ENCODE measurements at places on chromosomes 1 and 21. TPM values are rescaled to one million over a fixed set of nuclear protein-coding genes. Genes with fewer than 3 reads are reported as not detected.

DNA sequence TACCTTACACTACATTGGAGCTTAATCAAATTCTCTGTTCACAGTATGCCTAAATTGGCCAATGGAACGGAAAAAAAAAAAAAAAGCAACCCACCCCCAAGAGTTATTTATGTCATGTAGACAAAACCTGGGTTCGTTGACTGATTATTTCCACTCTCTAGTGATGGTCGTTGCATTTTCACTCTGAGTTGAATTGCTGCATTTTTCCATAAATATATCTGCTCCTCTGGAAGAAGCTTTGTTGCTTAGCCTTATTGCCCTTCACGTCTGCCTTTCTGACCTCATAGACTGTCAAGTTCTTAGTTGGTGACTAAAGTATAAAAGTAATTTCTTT lies 90.2 kb upstream of the RUNX1 start:
- H3K27me3 ChIP-seq: no peaks in the 10 kb centered on the region
- H3K36me3 ChIP-seq: no peaks in the 10 kb centered on the region
- H3K4me3 ChIP-seq: no peak overlapping the region
- H3K4me1 ChIP-seq: peaks cover 10% of the 10 kb centered on the region
- H3K27ac ChIP-seq: no peak overlapping the region
- DNase-seq: no peak

DNA sequence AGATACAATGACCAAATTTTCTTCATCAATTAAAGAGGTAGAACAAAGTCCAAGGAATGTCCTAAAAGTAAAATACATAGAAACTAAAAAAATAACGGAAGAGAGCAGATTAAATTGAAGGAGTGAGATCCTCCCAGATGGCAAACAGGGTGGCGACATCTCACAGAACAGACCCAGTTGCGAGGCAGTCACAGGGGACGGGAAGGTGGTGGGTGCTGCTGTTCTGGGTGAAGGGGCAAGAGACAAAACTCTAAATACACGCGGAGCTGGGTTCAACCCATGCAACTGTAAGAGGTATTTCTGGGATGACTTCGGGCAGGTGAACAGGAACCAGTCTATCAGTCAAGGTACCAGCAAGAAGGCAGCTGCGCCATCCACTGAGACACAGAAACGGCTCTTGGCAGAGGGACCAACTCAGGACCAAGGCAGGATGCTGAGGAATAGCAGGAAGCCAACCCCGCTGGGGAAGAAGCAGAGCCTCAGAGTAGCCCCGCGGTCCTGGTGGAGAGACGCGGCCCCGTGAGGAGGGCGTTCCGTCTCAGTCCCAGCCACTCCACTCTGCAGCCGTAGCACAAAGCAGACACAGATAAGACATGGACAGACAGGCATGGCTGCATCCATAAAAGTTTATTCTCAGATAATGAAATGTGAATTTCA lies 32.2 kb downstream of the WDR4 start:
- peaks cover 46% of the 10 kb centered on the region for H3K36me3 ChIP-seq
- no peaks in the 10 kb centered on the region for H3K27me3 ChIP-seq
- H3K4me3 ChIP-seq: no peak overlapping the region
- no peak for DNase-seq

- no peak overlapping the region for H3K4me3 ChIP-seq
- H3K27ac ChIP-seq: no peak overlapping the region
- H3K4me1 ChIP-seq: no peaks in the 10 kb centered on the region
- DNase-seq: no peak
- no peaks in the 10 kb centered on the region for H3K27me3 ChIP-seq
Measured at GRCh38 chr21:16535102-16535422, 805.3 kb downstream of the USP25 start.

- H3K4me3 ChIP-seq: no peak overlapping the region
- H3K36me3 ChIP-seq: no peaks in the 10 kb centered on the region
- H3K27ac ChIP-seq: no peak overlapping the region
Measured at GRCh38 chr1:233905416-233906051, 1.1 kb downstream of the SLC35F3 start.

DNA sequence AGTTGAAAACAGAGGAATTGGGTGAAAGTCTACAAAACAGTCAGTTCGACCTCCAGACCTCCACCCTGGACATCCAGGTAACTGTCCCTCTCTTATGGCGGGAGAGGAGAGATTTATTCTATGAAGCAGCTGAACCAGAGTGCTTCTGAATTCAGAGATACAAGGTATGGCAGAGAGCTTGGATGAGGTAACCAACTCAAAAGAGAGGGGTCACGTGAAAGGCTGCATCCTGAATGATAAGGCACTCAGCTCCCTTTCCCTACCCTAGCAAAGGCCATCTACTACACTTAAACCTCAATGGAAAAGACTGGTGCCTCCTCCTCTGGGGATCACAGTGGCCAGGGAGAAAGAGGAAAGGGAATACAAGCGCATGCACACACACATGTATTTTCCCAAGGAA lies 88.4 kb upstream of the KCNA3 start:
- no peak for DNase-seq
- peaks cover 9% of the 10 kb centered on the region for H3K27me3 ChIP-seq
- no peaks in the 10 kb centered on the region for H3K36me3 ChIP-seq
- no peak overlapping the region for H3K27ac ChIP-seq

The GJC2 gene
- total RNA-seq: 2.2 TPM

The BGLAP gene
- 0.45 TPM for total RNA-seq

The S100A14 gene
- total RNA-seq: not detected

The DFFA gene
- 17.5 TPM for total RNA-seq
